ENCODE measurements at places on chromosomes 16 and 17.
A peak's percentile ranks its signal among the peaks of the same experiment; 100 is the strongest.

DNA sequence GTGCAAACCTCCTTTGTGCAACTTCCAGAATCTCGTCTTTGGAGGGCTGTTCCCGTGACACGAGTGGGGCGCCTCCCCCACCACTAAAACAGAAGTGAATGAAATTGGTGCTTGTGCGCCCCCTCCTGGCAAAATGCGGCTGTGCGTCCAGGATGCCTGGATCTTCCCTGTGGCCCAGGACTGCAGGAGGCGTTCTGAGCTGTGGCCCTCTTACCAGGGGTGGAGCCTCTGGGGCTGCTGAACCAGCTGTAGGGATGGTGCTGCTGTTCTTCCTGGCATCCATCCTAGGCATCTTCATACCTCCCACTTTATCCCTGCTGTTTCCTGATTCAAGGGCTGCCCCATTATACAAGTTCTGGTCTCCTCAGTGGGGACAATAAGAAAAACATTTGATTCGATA lies 18.5 kb upstream of the NAGLU start:
- DNase-seq, result peak; percentile 84

DNA sequence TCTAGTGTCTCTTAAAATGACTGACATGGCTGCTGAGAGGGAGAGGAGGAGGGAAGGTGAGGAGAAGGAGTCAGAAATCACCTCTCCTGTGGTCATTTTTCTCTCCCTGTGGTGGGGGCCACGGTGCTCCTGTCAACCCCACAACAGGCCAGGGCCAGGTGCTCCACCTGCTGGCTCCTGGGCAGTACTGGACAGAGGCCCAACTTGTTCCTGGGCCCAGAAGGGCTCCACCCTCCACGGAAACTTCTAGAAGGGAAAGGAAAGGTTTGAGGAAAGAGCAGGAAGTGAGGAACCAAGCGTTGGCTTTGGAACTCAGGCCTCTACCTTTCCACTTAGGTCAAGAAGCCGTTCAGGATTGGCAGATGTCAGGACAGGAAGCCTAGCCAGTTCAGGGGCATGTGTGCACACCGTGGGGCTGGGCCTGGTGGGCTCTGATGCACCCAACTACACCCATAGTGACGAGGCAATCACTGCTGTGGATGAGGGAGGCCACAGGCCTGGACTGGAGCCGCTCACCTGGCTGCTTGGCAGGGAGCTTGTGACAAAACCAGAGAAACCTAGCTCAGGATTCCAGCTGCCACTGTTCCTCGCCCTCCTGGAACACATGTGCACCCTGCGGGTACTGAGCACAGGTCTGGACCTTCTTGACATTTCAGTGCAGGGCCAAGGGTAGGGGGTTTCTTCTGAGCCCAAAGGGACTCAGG lies 36.1 kb downstream of the WNT3 start:
- peak; percentile 74 for DNase-seq

DNA sequence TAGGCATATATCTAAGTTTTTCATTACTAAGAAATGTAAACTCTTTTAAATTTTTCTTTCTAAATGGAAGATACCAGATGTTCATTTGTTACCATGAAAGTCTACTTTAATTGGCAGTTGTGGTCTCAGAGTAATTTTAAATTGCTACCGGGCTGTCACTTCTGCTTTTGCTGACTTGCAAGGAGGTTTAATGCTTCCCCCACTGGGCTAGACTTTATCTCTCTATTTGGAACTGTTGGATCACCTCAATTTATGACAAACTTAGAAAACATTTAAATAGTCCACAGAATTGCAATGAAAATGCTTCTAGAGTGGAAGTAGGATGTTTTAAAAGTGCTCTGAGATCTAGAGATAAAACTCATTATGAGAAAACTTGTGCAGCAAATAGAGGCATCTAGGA lies 479.8 kb upstream of the GOT2 start:
- DNase-seq, result no peak

- DNase-seq, result no peak
These were observed 81.9 kb downstream of the CDK5R1 start for GRCh38 chr17:32568705-32569104.

- no peak for DNase-seq
These were observed 5.2 kb upstream of the CDC42EP4 start for GRCh38 chr17:73316919-73317505.

- DNase-seq, result no peak
These were observed 188.3 kb downstream of the ZFHX3 start for GRCh38 chr16:72859581-72859980.

DNA sequence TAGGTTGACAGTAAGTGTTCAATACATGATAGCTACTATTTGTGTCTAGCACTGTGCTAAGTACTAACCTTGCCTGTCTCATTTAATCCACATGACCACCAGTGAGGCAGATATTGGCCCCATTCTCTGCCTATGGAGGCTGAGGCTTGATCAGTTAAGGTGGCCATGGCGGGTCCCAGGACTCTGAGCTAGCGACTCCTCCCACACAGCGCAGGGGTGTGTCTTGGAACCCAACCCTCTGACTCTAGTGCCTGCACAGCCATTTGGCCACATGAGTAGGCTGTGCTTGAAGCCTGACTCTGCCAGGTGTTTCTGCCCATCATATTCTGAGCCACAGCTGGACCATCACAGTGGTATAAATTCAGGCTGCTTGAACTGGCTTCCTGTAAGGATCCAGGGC lies 6.4 kb downstream of the NHERF1 start:
- DNase-seq, result no peak

- peak; percentile 86 for DNase-seq
These were observed 292.8 kb downstream of the SEC14L1 start for GRCh38 chr17:77433385-77434135.

Measured in GM13976 (cell line).